ENCODE measurements at places on chromosomes 1 and 21.
A peak's percentile ranks its signal among the peaks of the same experiment; 100 is the strongest.

- DNase-seq: no peak
Measured at GRCh38 chr21:16370186-16370585, 640.4 kb downstream of the USP25 start.

GRCh38 chr1:4308806-4309205 is 345.6 kb upstream of the AJAP1 start:
- no peak for DNase-seq

DNA sequence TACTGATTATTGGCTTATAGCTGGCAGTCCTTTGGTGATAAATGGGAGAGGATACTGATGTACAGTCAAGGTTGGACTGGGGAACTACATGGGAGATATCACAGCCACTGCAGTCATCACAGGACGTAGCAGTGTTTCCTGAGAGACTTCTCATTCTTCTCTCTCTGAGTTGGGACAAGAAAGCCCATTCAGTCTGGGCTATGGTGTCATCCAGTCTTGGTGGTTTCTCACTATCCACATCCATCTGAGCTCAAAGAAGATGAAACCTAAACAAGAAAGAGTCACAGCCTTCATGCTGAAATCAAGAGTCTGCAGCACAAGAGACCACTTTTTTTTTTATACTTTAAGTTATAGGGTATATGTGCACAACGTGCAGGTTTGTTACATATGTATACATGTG is 12.8 kb upstream of the CD53 start:
- no peak for DNase-seq

DNA sequence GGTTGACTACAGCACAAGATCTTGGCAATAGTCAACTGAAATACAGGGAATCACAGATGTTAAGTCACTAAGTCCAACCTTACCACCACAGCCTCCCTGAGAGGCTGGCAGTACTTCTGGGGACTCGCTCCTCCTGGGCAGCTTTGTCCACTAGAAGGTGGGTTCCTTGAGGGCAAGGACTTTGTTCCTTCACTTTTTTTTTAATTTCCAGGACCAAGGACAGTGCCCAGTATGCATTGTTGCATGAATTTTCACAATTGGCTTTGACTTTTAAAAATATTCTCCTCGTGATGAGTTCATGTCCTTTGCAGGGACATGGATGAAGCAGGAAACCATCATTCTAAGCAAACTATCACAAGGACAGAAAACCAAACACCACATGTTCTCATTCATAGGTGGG is 96.7 kb upstream of the IGSF21 start:
- DNase-seq: no peak

DNA sequence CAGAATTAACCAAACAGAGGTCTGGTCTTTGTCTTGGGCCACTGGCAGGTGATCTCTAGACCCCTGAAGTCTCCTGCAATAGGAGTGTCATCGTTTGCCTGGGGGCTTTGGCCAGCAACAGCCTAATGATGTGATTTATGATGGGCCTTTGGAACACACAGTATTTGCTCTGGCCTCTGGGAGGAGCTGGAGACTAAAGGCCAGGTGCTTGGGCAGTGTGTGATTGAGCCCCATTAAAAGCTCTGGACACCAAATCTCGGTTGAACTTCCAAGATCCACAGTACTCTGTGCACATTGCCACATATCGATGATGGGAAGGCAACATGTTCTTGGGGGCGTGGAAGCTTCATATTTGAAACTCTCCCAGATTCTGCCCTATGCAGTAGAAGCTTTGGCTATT is 32.0 kb upstream of the TLR5 start:
- no peak for DNase-seq

DNA sequence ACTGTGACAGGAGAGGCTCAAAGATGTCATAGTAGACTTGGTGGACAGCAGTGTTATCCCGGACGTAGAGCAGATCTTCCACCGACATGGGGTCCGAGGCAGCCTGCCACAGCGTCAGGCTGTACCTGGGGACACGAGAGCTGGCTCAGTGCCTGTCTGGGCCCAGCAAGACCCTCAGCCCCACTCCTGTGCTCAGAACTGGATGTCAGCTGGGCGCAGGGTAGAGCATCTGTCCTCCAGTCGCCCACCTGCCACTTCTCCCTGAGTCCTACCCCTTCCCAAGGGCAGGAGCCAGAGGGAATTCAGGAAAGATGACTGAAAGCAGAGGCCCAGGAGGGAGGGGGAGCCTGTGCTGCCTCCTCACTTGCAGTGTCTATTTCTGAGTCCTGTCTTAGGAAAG is 11.7 kb downstream of the FAM151A start:
- DNase-seq: no peak

- no peak for DNase-seq
Measured at GRCh38 chr1:27885621-27886352, 13.4 kb downstream of the THEMIS2 start.

DNA sequence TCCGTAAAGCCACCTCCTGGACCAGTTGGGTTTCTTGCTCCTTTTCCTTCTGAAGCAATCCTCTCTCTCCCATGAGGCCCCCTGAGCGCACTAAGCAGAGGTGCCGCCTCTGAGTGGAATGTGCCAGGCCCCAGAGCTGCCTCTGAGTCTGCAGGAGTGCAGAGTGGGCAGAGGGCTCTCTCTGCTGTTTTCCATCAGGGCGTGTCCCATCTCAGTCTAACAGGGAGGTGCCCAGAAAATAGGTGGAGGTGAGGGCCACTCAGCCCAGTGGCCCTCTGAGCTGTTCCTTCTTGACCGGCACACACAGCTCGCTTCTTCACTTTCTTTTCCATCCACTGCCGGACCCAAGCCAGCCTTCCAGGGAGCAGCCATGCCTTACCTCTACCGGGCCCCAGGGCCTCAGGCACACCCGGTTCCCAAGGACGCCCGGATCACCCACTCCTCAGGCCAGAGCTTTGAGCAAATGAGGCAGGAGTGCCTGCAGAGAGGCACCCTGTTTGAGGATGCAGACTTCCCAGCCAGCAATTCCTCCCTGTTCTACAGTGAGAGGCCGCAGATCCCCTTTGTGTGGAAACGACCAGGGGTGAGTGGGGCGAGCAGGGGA is at the start of gene CAPN9:
CAPN9 (plus strand) TSS at position 262 of the 604 bp plus-strand sequence; CDS start at position 371, 109 bp downstream.
- DNase-seq: no peak

- peak; percentile 5 for DNase-seq
Measured at GRCh38 chr1:222167111-222167510, 380.8 kb downstream of the HHIPL2 start.

DNA sequence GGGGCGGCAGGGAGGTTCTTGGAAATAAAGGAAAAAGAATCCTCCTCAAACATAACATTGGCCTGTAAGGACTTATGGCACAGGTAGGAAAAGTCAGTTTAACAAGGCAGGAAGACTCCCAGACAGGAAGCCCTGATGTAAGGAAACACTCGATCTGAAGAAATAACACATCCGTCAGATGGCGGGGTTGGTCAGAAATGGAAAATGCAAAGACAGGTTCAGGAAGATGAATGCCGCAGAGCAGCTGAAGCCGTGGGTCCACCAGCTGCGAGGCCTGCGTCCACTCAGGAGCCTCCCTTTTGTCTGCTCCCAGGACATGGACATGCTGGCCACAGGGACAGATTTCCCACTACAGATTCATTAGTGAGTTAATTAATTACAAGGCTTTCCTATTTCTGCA is 3.8 kb downstream of the RSPH1 start:
- DNase-seq: no peak

- DNase-seq: no peak
Measured at GRCh38 chr1:6348511-6349191, 44.9 kb downstream of the ACOT7 start.

All from B cell (primary cell).